Lung (tissue), 17 donors: ENCODE measurements at places on chromosomes 1 and 21. TPM values are rescaled to one million over a fixed set of nuclear protein-coding genes. Genes with fewer than 3 reads are reported as not detected.

The CELA2B gene
- total RNA-seq, result 0.63 TPM

The INAVA gene
- total RNA-seq, result 11.3 TPM

The MAD2L2 gene
- 23.4 TPM for total RNA-seq

The CFAP74 gene
- 20.8 TPM for total RNA-seq

DNA sequence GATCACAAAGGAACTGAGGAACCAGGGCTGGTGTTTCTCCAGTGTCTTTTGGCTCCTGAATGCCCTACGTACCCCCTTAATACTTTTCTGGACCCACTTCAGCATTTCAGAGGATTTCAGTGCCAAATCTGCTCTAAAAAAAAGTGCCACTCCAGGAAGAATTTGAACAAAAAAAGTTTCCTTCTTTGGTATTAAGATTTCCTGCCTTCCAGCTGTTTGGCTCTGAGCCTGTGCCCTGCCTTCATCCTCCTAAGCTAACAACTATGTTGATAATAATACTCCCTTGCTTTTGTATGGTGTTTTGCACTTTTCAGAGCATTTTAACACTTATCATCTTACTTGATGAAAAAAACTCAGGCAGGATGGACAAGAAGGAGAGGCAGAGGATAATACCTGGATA, 11.0 kb upstream of the RIMS3 start:
- DNase-seq, result no peak

DNA sequence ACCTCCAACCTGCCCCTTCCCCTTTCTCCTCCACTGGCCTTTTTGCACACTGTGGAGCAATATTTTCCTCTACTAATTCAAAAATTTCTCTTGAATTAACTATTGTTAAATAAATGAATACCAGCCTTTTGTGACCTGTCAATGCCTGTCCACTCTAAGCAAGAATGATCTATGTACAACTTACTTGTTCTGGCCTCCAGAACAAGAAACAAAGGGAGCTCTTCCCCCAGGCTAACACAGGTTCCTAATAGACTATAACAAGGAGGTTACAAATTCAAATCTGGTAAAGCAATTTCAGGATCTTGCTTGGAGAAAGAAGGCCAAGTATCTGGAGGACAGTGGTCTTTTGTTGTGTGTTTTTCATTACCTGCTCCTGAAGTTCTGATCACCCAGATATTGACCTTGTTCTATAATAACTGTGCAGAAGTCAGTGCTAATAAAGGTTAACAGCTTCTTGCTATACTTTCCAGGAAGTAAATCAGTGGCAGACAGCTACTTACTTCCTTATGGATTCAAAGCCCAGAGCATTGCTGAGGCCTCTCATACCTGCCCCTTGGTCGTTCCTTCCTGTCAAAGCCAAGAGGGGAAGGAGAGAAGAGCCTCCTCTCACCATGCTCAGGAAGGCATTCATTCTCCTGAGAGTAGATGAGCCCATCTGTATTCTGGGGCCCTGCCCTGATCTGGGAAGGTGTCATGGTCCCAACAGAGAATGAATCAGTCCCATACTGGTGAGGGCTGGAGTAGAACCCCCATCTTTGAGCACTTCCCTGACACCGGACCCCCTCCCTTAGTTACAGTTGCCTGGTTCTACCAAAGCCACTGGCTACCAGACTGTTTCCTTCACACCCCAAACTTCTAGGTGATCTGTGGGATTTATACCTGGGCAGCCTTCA, 56.8 kb downstream of the DESI2 start:
- DNase-seq, result no peak

GRCh38 chr1:214967865-214968575, 114.5 kb upstream of the KCNK2 start:
- no peak for DNase-seq

GRCh38 chr1:47797575-47797974, 199.6 kb downstream of the TRABD2B start:
- peak; percentile 50 for DNase-seq

GRCh38 chr1:61743431-61743705, 1.1 kb downstream of the PATJ start:
- DNase-seq, result no peak

DNA sequence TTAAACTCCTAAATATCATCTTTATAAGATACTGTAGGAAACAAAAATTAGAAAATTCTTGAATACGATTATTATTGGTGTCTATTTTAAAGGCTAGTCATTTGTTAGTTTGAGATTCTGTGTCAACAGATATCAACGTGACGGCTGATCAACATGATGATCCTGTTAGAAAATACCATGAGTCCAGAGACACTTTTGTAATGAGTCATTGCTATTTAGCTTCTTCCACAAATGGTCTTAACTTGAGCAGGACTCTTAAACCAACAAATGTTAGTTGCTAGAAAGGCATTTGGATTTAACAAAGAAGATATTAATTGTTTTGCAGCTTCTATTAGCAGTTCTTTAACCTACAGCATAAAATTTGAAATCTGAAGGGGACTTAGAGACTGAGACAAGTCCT, 131.2 kb downstream of the TGFB2 start:
- no peak for DNase-seq

GRCh38 chr1:37544530-37544929, 9.6 kb downstream of the SNIP1 start:
- DNase-seq, result no peak

DNA sequence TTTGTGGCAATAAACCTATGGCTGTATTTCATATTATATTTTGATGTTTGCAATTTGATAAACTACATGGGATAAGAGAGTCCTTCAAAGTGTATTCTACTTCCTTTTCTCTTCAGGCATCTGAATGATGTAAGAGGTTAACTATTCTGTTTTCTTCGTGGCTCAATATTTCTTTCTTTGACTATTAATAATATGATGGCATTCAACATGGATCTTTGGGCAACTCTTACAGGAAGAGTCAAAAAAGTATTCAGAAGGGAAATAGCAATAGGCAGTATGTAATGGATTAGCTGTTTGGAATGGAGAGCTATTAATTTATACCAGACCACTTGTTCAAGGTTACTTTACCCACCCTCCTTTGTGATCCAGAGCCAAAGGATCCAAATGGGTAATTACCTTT, 74.4 kb downstream of the HMCN1 start:
- no peak for DNase-seq

- DNase-seq, result no peak
Observed at GRCh38 chr1:21205416-21205815, 28.7 kb upstream of the EIF4G3 start.

DNA sequence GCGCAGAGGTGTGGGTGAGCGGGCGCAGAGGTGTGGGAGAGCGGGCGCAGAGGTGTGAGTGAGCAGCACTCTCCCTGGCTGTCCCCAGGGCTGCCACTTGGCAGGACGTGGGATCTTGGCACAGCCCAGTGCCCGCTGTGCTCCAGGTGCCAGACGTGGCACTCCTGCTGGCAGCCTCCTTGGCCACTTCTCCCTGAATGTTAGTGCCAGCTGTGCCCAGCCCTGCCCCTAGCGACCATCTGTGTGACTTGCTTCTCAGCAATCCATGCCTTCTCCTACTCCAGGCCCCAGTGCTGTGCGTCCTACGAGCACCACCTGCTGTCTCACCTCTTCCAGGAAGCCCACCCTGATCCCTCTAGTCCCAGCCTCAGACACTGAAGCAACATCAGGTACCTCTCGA, 30.5 kb downstream of the KRTAP10-1 start:
- no peak for DNase-seq

DNA sequence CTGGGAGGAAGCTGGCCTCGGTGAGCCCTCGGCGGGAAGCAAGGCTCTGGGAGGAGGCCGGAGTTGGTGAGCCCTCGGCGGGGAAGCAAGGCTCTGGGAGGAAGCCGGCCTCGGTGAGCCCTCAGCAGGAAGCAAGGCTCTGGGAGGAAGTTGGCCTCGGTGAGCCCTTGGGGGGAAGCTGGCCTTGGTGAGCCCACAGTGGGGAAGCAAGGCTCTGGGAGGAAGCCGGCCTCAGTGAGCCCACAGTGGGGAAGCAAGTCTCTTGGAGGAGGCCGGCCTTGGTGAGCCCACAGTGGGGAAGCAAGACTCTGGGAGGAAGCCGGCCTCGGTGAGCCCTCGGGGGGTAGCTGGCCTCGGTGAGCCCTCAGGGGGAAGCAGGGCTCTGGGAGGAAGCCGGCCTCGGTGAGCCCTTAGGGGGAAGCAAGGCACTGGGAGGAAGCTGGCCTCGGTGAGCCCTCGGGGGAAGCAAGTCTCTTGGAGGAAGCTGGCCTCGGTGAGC, 36.0 kb downstream of the KRTAP10-1 start:
- DNase-seq, result no peak

DNA sequence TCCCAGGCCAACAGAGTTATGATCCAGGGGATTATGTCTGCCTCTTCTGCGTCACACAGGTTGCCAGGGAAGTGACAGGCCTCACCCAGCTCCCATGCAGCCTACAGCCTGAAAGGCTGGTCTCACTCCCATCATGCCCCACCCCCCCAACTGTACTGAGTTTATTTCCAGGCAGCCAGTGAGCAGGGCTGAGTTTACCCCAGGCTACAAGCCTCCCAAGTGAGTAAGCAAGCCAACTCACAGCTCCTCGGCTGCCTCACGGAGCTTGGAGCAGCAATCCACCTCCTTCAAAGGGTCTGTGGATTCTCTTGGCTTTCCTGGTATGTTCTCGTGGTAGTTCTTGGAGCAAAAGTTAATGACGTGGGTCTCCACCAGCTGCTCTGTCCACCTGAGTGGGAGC, 1147.6 kb upstream of the ADGRL4 start:
- DNase-seq, result no peak

- no peak for DNase-seq
Observed at GRCh38 chr1:169361281-169361680, 6.3 kb downstream of the NME7 start.

GRCh38 chr1:117312453-117313138, 54.7 kb upstream of the MAN1A2 start:
- no peak for DNase-seq

- DNase-seq, result no peak
Observed at GRCh38 chr1:169894424-169895145, 889 bp upstream of the SCYL3 start.

DNA sequence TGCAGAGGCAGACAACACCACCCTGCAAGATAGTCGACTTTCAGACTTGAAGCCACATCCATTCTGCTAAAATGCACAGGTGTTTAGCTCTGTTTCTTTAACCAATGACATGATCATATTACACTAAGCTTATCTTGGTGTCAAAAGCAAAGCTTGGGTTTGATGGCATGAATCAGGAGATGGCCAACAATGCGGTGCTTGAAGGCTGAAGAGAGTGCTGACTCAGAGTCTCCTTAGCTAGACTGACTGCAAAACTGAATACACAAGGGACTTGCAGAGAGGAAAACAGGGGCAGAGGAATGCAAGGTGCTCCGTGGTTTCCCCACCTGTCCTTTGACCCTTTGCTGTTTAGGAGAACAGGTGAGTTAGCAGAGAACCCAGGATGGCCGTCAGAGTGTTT, 262.6 kb downstream of the SIPA1L2 start:
- no peak for DNase-seq
